Activated CD4-positive, alpha-beta T cell treated with anti-CD3 and anti-CD28 coated beads, Interleukin-2, amount 10 ng/mL, durations not matched to agents 24 days and 14 days (primary cell): ENCODE measurements at places on chromosomes 16 and 17. TPM values are rescaled to one million over a fixed set of nuclear protein-coding genes. Genes with fewer than 3 reads are reported as not detected.

The UMOD gene
- total RNA-seq, result not detected in 2 replicates

DNA sequence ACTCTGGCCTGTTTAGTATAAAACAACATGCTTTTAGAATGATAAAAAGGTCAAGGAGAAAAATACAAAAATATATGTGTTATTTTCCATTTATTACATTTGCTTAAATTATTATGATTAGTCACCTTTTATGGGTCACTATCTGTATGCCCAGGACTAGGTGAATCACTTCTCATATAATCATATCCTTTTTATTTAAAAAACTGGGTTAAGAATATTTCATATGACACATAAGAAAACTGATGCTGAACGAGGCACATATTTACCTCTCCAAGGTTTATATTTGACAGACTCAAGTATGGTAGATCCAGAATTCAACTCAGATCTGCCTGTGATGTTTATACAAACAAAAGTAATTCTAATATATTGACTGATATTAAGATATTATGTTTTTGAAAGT is 134.5 kb downstream of the CDH8 start:
- no peak for DNase-seq

GRCh38 chr17:15446036-15446435 is 21.4 kb downstream of the CDRT4 start:
- no peak for DNase-seq

- no peak for DNase-seq
Measured at GRCh38 chr16:64969221-64969620, 152.6 kb downstream of the CDH11 start.

The NTHL1 gene
- 50.3 and 57.7 TPM in 2 replicates for total RNA-seq

- DNase-seq, result peak; percentile 81
Measured at GRCh38 chr16:89534252-89534756, 26.1 kb downstream of the SPG7 start.

GRCh38 chr17:73240561-73240960 is 21.1 kb downstream of the CPSF4L start:
- no peak for DNase-seq

DNA sequence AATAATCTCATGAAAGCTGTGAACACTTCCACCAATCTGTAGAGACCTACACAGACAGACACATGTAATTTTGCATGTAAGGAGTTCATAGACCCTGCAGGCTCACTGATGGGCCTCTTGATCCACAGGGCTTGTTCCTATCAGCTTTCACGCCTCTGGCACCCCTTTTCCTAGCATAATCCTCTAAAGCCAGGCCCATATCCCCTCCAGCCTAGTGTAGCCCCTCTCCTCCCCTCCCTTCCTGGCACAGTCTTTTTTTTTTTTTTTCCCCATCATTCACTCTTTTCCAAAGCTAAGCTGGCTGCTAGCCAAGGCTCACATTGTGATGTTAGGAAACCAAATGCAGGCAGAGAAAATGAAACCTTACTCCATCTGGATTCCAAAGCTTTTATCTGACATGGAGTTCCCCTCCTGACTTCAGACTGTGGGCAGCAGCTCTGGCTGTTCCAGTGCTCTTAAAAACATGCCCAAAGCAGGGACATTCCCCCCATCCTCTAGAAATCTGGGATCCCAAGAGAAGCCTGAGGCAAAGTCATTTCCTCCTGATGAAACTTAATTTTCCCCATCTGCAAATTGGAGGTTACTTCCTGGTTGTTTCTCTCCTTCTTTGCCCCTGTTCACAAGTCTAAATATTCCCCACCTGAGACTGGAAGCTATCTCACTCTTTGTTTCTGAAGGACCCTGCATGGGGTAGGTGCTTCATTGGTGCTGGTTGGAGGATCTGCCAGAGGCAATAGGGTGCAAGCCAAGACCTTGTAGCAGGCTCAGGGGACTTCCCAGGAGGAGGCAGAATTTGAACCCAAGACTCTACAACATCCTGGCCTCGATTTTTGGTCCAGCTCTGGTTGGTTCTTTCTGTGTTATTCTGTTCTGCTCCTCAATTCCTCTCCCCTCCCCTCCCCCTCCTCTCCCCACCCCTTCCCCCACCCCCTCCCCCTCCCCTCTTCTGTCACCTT is 9.9 kb upstream of the CCL5 start:
- DNase-seq, result peak; percentile 69

GRCh38 chr16:81116285-81116684 is 20.1 kb upstream of the GCSH start:
- no peak for DNase-seq

GRCh38 chr17:70099884-70100283 is 24.9 kb downstream of the KCNJ16 start:
- no peak for DNase-seq

DNA sequence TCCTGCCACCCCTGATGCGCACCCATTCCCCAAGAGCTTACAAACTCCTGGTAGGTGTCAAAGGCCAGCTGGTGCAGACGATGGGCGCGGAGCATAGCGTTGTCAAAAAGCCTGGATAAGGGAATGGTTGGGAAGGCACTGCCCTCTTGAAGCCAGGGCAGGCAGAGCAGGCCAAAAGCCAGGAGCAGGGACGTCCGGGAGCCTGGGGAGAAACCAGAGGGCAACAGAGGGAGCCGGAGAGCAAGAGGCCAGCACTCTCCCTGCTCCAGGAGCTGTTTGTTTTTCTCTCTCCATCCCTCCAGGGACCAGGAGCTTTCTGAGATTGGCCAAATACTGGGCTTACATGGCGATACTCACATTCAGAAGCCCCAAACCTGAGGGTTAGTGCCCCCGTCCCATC is 334 bp downstream of the GH1 start:
- no peak for DNase-seq

DNA sequence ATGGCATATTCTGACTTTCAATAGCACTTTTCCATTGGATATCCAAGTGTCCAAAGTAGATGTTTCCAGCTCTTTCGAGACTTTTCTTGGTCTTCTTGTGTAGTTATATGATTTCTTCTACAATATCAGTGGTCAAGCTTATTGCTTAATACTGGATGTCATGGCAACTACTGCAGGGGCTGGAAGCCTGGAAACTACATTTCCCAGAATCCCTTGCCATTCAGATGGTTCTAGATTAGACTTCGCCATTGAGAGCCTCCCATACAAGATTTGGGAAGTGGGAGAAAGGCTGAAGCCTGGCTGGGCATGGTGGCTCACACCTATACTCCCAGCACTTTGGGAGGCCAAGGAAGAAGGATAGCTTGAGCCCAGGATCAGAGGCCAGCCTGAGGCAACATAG is 153.6 kb downstream of the C16orf95 start:
- DNase-seq, result no peak

DNA sequence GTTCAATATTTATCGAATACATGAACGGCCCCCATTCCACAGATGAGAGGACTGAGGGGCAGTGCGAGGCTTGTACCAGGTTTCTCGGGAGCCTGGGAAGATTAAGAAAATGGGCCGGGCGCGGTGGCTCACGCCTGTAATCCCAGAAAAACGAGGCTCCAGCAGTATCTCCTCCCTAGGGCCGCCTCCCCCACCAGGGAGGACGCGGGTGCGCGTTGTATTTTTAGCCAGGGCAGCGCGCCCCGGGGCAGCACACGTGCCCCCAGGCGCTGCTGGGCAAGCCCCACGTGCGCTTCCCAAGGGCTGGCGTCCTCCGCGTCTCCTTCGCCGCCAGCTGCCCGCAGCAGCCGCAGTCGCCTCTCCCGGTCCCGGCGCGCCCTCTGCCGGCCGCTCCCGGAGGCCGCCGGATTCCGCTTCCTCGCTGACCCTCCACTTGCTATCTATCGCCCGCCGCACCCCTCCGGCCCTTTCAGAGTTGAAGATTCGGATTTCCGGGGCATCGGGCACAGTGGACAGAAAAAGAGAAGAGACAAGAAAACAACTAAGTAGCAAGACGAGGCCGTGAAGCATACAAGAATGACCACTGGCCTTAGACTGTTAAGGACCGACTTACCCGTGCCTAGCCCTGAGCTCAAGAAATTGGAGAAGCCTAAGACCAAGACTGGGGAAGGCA is 1.9 kb upstream of the YBX2 start:
- DNase-seq, result peak; percentile 93

DNA sequence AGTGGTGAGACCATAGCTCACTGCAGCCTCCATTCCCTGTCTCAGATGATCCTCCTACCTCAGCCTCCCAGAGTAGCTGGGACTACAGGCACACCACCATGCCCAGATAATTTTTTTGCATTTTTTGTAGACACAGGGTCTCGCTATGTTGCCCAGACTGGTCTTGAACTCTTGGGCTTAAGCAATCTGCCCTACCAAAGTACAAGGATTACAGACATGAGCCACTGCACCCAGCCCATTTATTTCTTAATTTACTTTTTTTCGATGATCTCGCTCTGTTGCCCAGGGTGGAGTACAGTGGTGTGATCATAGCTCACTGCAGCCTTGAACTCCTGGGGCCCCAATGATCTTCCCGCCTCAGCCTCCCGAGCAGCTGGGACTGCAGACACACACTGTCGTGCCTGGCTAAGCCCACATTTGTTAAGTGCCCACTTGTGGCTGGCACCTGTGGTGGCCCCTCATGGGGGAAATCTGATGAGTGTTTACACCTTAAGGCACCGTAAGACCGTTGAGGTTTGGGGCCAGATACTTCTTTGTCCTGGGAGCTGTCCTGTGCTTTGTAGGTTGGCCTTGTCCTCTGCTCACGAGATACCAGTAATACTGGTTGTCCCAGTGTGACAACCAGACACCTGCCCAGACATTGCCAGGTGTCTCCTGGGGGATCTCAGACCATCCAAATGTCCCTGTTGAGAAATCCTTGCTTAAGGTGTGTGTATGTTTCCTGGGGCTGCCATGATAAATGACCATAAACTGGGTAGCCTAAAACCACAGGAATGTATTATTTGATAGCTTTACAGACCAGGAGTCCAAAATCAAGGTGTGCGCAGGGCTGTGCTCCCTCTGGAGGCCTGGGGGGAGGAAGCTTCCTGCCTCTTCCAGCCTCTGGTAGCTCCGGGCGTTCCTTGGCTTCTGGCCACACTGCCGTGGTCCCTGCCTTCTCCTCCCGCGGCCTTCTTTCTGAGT is 141.4 kb upstream of the GSE1 start:
- no peak for DNase-seq

The AANAT gene
- total RNA-seq, result not detected in 2 replicates

The SLC38A8 gene
- total RNA-seq, result not detected in 2 replicates

DNA sequence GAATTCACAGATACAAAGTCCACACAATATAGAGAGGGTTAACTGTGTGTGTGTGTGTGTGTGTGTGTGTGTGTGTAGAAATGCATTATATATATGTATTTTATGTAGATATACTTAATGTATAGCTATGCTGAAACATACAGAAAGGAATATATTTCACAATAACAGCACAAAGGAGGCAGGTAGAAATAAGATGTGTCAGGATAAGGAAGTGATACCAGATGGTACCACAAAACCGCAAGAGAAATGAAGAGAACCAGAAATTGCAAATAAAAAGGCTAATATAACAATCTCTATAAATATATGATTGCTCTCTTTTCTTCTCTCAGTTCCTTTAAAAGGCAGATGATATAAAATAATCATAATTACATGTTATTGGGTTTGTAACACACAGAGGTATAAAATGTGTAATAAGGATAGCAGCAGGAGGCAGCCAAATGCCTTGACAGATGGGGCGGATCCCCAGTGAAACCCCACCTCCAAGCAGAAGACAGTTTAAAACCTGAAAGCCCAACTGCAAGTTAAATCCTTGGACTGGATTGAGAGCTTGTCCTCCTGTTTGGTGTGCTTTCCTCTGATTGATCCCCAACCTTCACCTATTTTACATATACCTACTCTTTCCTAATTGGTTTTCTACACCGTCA is 365.4 kb upstream of the C16orf82 start:
- no peak for DNase-seq

GRCh38 chr17:68172461-68172954 is 75.3 kb upstream of the AMZ2 start:
- DNase-seq, result peak; percentile 93

DNA sequence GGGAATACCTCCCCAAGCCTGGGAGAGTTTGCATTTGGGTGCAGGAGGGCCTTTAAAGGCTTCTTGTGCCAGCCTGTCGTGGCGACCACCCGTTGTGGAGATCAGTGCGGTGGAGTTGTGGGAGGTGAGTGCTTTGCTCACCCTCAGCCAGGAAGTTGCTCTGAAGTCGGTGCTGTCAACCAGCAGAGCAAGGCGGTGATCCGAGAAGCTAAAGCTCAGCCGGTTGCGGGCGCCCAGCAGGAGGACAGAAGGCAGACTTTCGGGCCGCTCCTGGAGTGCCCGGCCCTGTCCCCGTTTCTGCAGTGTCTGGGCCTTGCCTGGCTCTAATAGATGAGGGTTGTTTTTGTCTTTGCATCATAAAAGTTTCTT is 1.4 kb downstream of the UBE2I start:
- peak; percentile 82 for DNase-seq

- DNase-seq, result no peak
Measured at GRCh38 chr17:39737206-39737759, 455 bp upstream of the GRB7 start.

DNA sequence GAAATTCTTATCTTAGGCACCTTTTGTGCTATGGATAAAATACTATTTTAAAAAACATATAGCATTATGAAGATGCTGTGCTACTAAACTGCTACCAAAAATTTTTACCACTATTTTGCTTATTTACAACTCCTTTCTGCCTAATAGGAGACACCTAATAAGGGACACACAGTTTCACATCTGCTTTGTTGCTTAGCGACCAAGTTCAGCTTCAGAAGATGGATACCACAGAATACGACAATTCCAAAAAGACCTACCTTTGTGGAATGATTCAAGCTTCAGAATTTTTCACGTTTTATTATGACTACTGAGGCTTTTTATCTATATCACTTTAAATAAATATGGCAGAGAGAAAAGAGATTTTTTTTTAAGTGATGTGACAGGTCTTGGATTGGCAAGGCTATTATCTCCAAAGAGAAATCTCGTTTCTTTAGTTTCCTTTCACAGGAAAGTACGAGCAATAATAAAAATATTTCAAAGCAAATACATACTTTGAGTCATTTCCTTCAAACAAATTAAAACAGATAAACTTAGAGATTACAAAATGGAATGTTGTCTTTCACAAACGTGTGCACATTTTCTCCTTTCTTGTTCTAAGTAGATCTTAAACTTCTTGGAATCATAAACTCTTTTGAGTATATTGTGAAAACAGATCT is 35.4 kb downstream of the SPAG9 start:
- no peak for DNase-seq

DNA sequence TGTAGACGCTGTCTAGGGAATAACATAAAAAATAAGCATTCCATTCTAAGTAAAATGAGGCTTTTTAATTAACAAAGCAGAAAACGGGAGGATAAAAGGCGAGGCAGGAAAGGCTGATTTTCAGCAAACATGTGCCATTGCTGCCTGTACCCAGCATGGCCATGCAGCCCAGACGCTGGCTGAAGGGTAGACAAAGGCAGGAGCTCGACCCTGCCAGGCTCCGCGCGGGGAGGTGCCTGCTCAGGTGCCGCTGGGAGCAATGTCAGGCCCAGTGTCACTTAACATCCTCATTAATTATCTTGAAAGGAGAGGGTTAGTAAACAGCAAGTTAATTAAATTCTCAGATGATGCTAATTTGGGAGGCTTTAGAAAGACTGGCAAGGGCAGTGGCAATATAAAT is 136.0 kb downstream of the ZFHX3 start:
- no peak for DNase-seq

The MYOCD gene
- total RNA-seq, result not detected in 2 replicates

GRCh38 chr17:57338257-57338914 is 82.1 kb downstream of the MSI2 start:
- no peak for DNase-seq

The KRT32 gene
- not detected in 2 replicates for total RNA-seq

GRCh38 chr16:3099732-3100499 is 822 bp upstream of the ZSCAN10 start:
- peak; percentile 97 for DNase-seq
